Chondrocyte (in vitro differentiated cells): ENCODE measurements at places on chromosomes 12 and 14. TPM values are rescaled to one million over a fixed set of nuclear protein-coding genes. Genes with fewer than 3 reads are reported as not detected.

Gene C12orf50
- total RNA-seq, result 0.31 TPM in 1 of 3 replicates, not detected in the others

DNA sequence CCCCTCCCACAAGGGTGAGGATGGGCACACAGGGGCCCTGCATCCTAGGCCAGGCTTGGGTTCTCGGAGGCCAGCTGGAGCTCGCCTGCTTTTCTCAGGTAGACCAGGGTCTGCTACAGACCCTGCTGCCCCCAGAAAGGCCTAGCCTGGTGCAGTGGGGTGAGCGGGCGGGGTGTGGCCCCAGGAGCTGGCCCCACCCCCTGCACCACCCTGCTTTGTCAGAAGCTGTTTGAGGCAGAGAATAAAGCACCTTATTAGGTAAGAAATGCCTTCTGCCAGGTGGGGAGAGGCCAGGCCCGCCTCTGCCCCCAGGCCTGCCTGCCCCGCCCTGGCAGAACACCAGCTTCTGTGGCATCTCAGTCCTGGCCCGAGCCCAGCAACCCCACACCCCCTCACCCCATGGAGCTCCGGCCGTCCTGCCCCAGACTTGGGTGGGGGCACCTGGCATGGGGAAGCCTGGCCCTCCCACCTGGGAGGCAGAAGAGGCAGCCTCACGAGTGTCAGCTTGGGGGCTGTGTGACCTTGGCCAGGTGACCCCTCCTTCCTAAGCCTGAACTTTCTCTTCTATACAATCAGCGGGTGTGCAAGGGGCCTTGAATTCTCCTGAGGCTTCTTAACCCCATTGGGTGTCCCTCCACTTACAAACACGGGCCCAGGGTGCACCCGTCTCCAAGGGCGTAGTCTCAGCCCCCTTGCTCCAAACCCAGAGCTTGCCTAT is 43.2 kb downstream of the KRT80 start:
- DNase-seq, result no peak

GRCh38 chr12:75526655-75527511 is 15.5 kb upstream of the KRR1 start:
- DNase-seq, result no peak

Gene KRT80
- 10.7 to 17.0 TPM (median 12.1 TPM) in 3 replicates for total RNA-seq

DNA sequence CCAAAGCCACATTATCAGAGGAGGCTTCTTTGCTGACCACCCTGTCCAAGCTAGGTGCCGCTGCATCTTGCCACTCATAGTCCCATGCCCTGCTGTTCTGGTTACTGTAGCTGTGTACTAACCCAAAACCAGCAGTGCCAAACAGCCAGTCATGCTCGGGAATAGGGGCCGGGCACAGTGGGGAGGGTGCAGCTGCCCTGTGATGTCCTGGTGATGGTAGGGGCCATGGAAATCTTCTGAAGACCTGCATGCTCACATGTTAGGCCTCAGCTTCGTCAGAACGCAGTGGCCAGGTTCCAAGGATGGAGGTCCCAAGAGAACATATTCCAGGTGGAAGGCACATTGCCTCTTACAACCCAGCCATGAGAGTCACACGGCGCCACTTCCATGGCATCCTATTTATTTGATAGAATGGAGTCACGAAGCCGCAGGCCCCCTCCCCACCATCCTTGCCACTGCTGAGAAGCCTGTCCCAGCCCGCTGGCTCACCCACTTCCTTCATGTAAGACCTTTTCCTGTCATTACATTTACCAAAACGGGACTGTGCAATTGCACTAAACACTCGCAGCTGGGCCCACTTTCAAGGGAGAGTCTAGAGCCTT is 48.5 kb downstream of the FAM222A start:
- DNase-seq, result peak; percentile 71

Gene FRMD6
- 105 to 135 TPM (median 131 TPM) in 3 replicates for total RNA-seq

GRCh38 chr12:27535318-27535717 is 11.3 kb downstream of the PPFIBP1 start:
- DNase-seq, result no peak

DNA sequence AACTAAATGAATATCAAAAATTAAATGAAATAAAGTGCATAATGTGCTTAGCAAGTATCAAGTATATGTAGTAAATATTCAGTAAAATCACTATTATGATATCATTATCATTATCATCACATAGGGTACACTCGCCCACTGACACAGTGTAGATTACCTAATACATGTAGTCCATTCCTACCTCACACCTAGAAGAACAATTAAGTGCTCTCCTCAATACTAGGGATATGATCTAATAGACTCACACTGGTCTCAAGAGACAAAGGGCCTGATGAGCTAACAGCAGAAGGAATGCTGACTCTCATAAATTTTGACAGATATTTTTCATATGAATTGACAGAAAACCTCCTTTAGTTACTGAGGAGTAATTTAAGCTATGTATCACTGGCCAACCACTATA is 29.1 kb downstream of the FSCB start:
- no peak for DNase-seq

Gene COX8C
- total RNA-seq, result not detected in 3 replicates

DNA sequence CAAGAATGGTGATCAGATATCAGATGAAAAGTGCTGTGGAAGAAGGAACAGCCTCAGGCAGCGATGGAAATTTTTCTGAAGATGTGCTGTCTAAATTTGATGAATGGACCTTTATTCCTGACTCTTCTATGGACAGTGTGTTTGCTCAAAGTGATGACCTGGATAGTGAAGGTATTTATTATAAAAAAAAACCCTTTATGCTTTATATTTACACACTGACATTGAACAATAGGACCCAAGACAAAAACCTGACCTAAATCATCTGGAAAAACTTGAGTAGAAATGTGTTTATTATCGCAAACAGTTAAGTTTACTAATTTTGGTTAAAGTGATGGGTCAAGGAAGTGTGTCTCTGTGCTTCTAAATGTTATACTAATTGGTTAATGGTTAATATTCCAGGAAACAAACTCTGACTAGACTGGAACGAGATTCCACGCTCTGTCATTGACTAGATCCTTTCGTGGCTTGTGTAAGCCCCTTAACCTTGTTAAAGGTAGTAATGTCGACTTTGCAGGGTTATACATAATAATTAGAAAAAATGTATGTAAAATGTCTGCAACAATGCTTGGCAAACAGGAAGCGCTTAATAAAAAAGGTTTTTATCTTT is 62.7 kb downstream of the LRRK2 start:
- DNase-seq, result no peak

- DNase-seq, result no peak
These were observed 58.9 kb upstream of the EEA1 start for GRCh38 chr12:92987846-92988621.
